ENCODE measurements at places on chromosomes 5 and 9.

DNA sequence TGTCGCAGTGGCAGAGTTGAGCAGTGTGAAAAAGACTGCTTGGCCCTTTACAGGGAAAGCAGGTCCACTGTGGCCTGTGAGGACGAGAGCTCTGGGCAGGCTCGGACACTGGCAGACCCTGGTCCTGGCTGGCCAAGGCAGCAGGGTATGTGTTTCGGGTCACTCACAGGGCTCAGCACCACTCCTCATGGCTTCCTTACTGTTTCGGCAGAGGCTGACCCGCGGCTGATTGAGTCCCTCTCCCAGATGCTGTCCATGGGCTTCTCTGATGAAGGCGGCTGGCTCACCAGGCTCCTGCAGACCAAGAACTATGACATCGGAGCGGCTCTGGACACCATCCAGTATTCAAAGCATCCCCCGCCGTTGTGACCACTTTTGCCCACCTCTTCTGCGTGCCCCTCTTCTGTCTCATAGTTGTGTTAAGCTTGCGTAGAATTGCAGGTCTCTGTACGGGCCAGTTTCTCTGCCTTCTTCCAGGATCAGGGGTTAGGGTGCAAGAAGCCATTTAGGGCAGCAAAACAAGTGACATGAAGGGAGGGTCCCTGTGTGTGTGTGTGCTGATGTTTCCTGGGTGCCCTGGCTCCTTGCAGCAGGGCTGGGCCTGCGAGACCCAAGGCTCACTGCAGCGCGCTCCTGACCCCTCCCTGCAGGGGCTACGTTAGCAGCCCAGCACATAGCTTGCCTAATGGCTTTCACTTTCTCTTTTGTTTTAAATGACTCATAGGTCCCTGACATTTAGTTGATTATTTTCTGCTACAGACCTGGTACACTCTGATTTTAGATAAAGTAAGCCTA lies 15.7 kb downstream of the SQSTM1 start:
- no peak for DNase-seq

DNA sequence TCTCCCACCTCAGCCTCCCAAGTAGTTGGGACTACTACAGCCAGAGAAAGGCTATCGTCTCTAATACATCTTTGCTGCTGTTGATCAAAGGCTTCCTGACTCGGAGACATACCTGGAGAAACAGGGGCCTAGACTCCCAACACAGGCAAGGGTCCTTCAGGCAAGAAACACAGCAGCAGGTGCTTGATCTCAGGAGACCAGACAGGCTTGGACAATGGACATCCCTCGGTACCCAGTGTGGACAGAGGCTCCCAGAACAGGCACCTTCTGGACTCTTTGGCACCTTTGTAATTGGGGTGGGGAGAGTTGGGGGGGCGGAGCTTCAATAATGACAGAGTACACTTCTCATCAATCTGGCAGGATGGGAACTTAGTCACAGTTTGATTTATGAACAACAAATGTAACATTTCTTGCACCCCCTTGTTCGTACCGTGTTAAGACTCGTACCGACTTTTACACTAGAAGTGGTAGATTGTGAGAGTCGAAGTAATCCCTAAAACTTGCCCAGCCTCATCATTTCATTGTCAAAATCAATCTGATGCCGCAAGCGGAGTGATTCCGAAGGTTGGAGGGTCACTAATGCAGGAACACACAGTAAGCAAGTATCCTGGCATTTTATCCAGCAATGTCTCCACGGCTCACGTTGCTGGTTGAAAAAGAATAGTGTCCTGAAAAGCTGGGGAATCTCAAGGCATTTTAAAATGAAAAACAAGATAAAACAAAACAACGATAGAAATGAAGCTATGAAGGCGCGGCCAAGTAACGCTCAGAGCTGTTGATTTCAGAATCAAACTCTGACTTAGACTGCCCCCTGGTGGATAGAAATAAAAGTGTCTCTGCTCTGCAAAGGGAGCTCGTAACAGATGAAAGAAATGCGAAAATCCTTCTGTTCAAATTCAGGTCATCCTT lies 46.4 kb upstream of the STK32A start:
- DNase-seq = peak; percentile 13

DNA sequence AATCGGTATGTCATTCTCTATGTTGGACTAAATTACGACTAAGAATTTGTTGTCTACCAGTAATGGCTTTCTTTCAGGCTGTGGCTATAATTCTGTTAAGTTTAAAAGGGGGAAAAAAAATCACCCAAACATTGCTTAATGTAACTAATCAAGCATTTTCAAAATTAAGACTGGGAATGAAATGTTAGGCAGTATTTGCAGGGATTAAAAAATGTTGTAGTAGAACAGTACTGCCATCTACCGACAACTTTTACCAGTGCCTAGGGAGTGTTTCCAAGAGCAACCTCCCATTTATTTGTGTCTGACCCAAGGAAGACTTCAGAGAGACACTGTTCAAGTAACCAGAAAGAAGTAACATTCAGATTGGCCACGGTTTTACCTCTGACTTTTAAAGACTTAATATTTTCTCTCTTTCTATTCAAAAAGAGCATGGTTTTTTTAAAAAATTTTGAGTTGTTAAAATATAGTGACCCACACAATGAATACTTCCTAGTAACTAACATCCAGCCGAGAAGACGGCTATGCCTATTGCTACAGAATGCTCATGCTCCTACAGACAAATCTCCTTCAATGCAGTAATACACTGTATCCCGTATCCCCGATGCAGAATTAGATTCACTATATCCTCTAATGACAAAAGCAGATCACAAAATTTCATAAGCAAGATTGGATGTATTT lies 92.4 kb downstream of the ARL15 start:
- DNase-seq = peak; percentile 1

GRCh38 chr5:36682499-36682898 lies 76.1 kb downstream of the SLC1A3 start:
- no peak for DNase-seq

DNA sequence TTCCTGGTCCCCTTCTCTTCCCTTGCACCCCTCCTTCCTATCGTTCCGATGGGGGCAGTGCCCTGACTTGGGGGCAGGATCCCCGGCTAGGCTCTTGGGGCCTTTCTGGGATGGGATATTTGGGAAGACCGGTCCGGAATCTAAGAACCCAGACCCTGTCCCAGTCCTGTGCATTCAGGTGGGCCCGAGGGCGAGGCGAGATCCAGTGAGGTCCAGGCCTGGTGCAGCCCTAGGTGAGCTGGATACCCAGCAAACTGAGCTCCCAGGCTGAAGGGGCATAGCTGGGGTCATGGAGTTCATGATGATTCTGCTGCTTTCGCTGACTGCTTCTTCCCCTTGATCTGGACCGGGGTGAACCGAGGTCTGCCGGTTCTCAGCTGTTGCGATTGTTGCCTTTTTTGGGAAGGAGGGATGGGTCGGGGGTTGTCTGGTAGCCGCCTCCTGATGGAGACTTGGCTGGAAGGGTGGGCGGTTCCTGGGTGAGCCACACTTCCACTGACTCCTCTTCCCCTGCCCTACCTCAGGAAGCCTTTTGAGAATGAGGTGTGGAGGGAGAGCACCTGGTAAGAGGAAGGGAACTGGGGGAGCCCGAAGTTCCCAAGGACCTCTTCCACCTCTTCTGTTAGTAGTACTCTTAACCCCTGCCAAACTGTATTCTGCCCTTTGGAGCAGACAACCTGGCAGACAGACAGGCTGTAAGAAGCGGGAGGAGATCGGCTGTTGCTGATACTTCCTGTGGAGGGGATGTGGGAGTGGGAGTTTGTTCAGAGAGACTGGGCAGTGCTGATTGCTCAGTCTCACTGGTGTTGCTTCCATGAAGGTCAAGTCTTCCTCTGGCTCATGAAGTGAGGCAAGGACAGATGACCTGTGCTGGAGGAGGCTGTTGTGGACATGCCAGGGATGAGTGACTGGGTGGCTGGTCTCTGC lies 1.0 kb downstream of the LRRC8A start:
- no peak for DNase-seq

Measured in nucleus accumbens (tissue), 56 donors.